Mammary epithelial cell (primary cell): ENCODE measurements at places on chromosomes 1 and 21. TPM values are rescaled to one million over a fixed set of nuclear protein-coding genes. Genes with fewer than 3 reads are reported as not detected.

DNA sequence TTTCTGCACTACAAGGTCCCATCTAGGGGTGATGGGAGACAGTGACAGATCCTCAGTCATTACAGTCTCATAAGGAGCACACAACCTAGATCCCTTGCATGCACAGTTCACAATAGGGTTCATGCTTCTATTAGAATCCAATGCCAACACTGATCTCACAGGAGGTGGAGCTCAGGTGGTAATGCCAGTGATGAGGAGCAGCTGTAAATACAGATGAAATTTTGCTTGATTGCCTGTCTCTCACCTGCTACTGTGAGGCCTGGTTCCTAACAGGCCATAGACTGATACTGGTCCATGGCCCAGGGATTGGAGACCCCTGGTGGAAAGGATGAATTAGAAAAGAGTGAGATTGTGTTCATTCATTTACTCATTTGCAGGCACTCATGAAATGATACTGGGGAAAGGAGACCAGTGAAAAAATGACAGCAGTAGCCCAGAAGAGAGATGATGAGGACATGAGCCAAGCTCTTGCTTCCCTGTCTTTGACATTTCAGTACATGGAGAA, 251.6 kb upstream of the DUSP10 start:
- DNase-seq, result no peak

Gene RYR2
- total RNA-seq, result not detected in 2 replicates

DNA sequence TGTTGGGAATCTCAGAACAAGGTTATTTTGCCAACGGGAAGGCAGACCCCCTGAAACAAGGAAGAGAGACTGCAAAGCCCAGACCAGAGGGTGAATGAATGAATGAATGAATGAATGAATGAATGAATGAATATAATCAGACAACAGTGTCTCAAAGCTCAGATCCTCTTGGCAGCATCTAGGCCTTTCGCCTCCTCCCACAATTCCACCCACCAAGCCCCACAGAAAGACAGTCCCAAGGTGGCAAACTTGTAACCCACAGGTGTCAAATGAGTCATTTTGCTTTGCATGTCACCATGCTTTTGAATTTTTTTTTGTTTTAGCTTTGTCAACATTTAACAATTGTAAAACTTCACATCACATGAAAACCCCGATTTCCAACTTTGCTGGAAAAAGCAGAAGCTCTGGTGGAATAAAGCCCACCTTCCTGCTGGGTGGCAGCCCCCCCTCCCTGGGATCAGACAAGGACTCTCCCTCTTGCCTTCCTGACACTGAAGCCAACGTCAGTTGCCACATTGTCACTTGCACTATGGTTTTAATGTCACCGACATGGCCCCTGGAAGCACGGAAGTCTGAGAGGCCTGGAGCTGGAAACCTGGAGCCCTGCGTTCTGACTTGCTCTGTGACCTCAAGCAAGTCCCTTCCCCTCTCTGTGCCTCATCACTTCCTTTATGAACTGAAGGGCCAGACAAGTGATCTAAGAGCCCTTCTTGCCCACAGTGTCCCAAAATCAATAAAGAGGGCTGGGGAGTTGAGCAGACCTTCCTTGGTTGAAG, 134.6 kb upstream of the RUNX3 start:
- DNase-seq, result no peak

DNA sequence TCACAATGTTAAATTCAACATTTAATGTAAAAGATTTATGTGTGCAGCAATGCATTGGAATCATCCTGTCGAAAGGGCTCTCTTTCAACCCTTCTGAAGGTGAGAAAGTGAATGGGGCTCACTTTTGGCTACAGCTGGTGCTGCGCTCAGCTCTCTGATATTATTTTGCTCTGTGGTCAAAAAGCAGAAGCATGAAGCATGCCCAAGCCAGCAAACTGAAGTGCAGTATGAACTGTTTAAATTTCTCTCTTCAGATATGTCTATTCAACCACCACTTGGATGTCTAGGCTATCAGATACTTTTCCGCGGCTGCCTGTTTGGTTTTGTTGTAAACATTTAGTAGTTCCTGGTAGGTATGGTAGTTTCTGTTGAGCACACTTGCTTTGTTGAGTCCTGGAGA, 216.9 kb upstream of the TMPRSS15 start:
- DNase-seq, result no peak

Gene C1orf167
- total RNA-seq, result not detected

Gene SPRR2F
- not detected in 2 replicates for total RNA-seq

GRCh38 chr1:3560981-3561380, 50.3 kb downstream of the MEGF6 start:
- DNase-seq, result no peak

DNA sequence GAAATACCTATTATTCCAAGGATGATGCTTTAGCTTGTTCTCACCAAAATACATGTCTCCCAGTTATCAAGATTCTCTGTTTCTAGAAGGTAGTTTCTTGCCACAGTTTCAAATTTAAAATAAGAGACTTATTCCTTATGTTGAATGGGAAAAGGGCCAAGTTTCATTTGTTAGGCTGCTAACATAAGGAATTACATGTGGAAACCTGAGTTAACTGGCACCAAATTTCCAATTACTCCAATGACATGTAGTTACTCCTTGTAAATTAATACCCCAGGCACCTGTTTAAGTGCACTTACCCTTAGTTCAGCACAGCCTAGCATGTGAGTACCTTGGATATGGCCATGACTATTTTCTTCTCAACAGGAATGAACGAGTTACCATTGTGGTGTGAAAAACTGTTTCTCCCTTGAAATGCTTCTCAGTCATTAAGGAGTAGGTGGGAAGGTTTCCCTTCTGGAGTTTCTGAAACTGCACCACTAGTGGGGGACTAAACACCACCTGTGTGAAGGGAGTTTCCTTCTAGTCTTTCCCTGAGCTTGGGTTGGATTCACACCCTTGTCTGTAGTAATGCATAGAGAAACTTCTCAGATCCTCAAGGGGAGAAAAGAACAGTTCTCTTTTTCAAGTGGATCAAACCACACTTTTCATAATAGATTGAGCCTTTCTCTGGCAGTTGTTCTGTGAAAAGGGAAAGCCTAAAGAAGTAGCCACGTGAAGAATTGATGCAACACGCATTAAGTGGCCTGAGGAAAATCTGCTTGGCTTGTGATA, 32.3 kb upstream of the LRRC8C start:
- no peak for DNase-seq

GRCh38 chr1:26582836-26583460, 53.4 kb downstream of the RPS6KA1 start:
- peak; percentile 11 for DNase-seq

GRCh38 chr1:64246294-64246917, 43.0 kb downstream of the UBE2U start:
- no peak for DNase-seq

Gene CADM3
- total RNA-seq, result 0.67 TPM

GRCh38 chr1:107549152-107549810, 408.4 kb downstream of the NTNG1 start:
- no peak for DNase-seq

GRCh38 chr1:151621351-151621750, 9.5 kb downstream of the SNX27 start:
- DNase-seq, result no peak

GRCh38 chr1:220325306-220325995, 53.2 kb upstream of the RAB3GAP2 start:
- no peak for DNase-seq

GRCh38 chr1:23434260-23434775, 9.8 kb upstream of the TCEA3 start:
- DNase-seq, result no peak

GRCh38 chr1:6475381-6476133, 9.6 kb upstream of the TNFRSF25 start:
- DNase-seq, result peak; percentile 31

Gene NHLH1
- not detected for total RNA-seq

Gene DNM3
- 3.0 TPM for total RNA-seq

- no peak for DNase-seq
These were observed 64.8 kb upstream of the ZNF648 start for GRCh38 chr1:182126272-182126800.

GRCh38 chr21:36218691-36219090, 62.1 kb downstream of the DOP1B start:
- no peak for DNase-seq

Gene PGLYRP3
- total RNA-seq, result 1.8 TPM in 1 of 2 replicates, not detected in the other

DNA sequence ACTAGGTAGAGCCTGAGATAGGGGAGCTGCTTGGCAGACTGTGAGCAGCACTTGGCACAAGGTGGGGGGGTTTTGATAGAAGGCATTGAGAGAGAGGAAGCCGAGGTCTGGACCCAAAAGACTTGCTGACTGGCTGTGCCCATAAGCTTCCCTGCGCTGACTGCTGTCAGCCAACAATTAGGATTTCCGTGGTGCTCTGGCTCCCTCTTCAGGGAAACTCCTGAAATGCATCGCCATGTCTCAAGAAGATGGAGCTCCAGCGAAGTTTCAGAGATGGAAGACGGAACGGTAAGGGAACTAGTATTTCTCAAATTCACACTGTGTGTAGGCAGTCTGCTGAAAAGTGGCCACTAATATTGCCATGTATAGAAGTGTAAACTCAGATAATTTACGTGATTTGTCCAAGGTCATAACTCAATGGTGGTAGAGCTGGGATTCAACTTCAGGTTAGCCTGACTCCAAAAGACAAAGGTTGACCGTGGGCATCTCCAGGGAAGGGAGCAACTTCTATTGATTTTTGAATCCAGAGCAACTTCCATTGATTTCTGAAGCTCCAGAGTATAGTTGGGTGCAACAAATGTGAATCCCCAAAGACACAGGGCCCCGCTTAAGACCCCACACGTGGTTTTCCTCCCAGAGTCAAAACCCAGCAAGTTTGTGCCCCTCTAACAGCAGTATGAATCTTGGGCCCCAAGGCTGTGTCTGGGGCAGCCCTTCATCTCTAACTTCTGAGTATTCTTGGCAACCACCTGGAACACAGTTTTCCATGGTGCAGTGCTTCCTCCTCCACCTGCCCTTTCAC, 44.5 kb upstream of the CRNN start:
- peak; percentile 69 for DNase-seq

DNA sequence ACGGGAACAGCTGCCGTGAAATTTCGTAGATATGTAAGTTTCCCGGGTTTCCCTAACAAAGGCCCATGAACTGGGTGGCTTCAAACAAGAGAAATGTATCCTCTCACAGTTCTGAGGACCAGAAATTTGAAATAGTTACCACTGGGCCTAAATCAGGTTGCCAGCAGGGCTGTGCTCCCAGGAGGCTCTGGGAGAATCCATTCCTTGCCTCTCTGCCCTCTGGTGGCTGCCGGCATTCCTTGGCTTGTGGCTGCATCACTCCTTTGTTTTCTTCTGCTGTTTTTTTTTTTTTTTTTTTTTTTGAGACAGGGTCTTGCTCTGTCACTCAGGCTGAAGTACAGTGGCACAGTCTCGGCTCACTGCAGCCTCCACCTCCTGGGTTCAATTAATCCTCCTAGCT, 23.7 kb downstream of the UMODL1 start:
- no peak for DNase-seq

Gene PRMT6
- 10.5 and 14.4 TPM in 2 replicates for total RNA-seq

- DNase-seq, result no peak
These were observed 3.2 kb upstream of the SAMD11 start for GRCh38 chr1:920521-920920.

Gene GLIS1
- not detected for total RNA-seq

DNA sequence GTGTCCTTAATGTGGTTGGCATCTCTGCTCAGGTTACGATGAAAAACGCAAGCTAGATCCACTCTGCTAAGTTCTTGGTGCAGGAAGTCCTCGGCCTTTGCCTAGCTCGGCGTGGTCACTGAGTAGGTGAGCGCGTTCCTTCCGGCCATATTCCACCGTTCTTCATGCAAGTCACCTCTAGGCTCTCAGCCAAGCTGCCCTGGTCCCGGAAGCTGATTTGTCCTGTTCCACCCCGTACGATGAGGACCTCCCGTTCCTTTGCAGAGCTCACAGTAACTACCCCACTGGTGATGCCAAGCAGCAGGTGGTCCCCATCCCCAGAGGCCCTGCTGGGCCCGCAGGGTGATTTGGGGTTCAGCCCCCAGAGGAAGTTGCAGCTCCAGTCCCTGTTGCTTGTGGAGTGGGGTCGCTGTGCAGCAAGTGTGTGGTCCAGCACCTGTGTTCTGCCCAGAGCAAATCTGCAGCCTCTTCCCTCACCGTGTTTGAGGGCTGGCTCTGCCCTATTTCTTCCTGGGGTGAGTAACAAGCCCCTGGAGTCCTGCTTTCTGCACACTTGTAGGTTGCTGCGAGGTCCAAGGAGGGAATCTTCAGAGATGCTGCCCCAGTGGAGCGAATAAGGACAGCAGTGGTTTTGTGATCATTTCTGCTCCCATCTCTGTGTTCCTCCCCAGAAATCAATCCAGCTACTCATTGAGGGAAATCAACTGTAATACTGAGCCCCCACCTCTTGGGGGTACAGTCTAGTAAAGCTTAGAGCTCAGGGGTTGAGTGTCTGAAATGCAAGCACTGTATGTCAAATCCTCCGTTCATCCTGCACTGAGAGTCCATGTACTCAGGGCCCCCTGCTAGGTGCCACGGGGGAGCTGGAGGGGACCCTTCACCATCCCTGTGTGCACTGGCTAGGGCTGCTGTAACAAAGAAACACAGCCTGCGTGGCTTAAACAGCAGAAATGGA, 2.3 kb downstream of the UMODL1 start:
- no peak for DNase-seq

Gene NTMT2
- total RNA-seq, result not detected in 2 replicates

GRCh38 chr1:205990226-205990625, 13.0 kb downstream of the RAB7B start:
- DNase-seq, result no peak

Gene KIAA0319L
- 68.2 TPM for total RNA-seq

GRCh38 chr21:41566500-41567014, 58.6 kb upstream of the TMPRSS2 start:
- no peak for DNase-seq

- no peak for DNase-seq
These were observed 65.2 kb upstream of the PRKACB start for GRCh38 chr1:84078842-84079202.

DNA sequence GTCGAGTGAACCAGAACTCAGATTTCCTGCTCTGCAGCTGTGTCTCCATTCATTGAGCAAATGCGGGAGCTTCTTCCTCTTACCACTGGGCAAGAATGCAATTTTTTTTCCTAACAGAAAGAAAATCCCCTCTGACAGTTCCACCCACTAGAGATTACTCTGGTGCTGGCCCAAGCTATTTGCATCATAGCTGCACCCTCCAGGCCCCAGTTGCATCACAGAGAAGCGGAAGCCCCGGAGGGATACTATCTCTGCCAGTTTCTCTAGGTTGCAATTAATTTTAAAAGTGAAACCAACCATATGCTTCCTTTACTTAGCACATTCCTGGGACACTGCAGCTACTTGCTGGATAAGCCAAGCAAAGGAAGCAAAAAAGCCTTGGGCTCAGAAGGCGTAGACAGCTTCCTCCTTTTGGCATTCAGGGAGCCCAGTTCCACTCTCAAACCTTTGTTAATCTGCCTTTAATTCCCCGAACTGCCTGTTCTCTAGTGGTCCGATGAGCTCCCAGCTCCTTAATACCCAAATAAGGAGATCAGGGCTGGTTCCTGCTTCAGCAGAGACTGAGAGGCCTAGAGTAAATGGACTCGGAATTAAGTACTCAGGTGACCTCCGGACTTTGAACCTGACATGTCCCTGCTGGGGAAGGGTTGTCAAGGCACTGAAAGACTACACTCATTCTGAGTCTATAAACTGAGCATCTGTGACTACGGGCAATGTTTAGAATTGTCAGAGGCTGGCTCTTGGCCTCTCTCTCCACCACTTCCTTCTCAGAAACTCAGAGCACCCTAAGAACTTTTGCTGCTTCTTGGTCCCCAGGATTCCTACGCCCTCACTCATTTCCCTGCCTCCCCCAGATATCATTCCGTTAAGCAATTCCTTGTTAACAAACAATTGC, 72.5 kb upstream of the TNFSF18 start:
- DNase-seq, result peak; percentile 91

Gene RGS7
- total RNA-seq, result not detected in 2 replicates
